Chondrocyte (in vitro differentiated cells): ENCODE measurements at places on chromosomes 3 and 15. TPM values are rescaled to one million over a fixed set of nuclear protein-coding genes. Genes with fewer than 3 reads are reported as not detected.
A peak's percentile ranks its signal among the peaks of the same experiment; 100 is the strongest.

Gene CADPS
- total RNA-seq = not detected in 3 replicates

DNA sequence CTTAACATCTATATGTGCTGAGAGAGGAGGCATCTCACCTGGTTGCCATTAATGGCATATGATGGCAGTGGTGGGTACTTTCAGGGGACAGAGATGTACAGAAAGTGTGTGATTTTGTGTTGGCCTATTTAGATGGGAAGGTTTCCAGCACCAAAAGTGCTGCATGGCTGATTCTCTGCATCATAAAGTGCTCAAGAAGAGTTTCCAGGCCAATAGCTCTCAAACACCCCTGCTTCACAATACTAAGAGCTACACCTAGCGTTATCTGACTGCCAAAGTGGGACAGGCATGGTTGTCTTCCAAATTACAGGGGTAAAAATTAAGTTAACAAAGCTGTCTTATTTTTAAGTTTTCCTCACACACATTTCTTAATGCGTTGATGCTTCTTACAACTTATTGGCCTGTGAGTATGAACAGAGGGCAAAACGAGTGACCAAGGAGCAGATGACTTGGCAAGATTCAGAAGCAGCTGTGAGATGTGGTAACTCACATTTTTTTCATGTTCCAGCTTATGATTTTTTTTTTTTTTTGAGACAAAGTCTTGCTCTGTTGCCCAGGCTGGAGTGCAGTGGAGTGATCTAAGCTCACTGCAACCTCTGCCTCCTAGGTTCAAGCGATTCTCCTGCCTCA is 41.4 kb upstream of the VEPH1 start:
- peaks cover 15% of the 10 kb centered on the region for H3K4me1 ChIP-seq
- peaks cover 8% of the 10 kb centered on the region for H3K27me3 ChIP-seq
- no peak for DNase-seq
- H3K36me3 ChIP-seq = no peaks in the 10 kb centered on the region

- H3K4me1 ChIP-seq = peaks cover under 1% of the 10 kb centered on the region
- H3K27ac ChIP-seq = no peak overlapping the region
- no peaks in the 10 kb centered on the region for H3K36me3 ChIP-seq
- H3K4me3 ChIP-seq = no peak overlapping the region
- DNase-seq = peak; percentile 29
Measured at GRCh38 chr3:126546013-126546412, 12.7 kb downstream of the C3orf22 start.

DNA sequence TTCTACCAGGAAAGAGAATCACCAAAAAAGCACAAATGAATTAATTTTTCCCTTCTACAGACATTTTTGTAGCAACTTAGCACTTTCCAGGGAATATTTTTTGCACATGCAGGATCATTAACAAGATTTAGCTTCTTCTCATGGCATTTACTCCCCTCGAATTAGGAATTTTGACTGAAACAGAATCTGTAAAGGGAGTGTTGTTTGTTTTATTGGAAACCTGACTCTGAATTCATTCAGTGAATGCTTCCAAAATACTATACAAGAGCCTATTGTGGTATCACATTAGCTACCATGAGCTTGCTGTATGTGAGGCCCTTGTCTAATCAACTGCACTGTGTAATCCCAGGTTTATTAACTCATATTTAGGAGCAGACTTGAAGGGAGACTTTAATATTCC is 130.4 kb upstream of the ATP10A start:
- no peaks in the 10 kb centered on the region for H3K4me1 ChIP-seq
- no peak overlapping the region for H3K27ac ChIP-seq
- no peak for DNase-seq
- peaks cover 27% of the 10 kb centered on the region for H3K27me3 ChIP-seq
- no peak overlapping the region for H3K4me3 ChIP-seq

DNA sequence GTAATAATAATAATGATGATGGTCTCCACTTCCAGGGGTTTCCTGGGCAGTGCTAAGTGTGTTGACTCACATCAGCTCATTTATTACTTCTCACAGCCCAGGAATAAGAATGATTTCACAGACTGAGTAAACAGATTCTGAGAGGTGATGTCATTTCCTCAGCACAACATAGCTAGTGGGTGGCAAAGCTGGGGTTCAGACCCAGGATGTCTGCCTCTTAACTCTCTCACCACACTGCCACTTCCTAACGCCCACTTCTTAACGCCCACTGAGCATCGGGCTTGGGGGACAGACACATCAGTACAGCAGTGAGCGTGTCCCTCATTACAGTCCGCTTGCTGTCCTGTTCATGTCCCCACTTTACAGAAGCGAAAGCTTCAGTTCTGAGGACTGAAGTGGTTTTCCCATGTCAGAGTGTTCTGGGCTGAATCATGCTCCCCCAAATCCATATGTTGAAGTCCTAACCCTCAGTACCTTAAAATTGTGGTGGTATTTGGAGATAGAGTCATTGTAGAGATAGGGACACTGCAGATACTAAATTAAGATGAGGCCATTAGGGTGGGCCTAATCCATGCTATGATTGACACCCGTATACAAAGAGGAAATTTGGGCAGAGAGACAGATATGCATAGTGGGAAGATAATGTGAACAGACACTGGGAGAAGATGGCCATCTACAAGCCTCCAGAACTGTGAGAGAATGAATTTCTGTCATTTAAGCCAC is 68.0 kb downstream of the ATP2B2 start:
- H3K4me3 ChIP-seq = no peak overlapping the region
- H3K4me1 ChIP-seq = peaks cover 45% of the 10 kb centered on the region
- no peak for DNase-seq
- no peaks in the 10 kb centered on the region for H3K36me3 ChIP-seq
- peak overlapping the region; percentile 86 for H3K27ac ChIP-seq
